Stimulated activated CD4-positive, alpha-beta T cell treated with anti-CD3 and anti-CD28 coated beads, Interleukin-2, amount 100 ng/mL, for 4 hours (primary cell): ENCODE measurements at places on chromosomes 7 and 10.
A peak's percentile ranks its signal among the peaks of the same experiment; 100 is the strongest.

DNA sequence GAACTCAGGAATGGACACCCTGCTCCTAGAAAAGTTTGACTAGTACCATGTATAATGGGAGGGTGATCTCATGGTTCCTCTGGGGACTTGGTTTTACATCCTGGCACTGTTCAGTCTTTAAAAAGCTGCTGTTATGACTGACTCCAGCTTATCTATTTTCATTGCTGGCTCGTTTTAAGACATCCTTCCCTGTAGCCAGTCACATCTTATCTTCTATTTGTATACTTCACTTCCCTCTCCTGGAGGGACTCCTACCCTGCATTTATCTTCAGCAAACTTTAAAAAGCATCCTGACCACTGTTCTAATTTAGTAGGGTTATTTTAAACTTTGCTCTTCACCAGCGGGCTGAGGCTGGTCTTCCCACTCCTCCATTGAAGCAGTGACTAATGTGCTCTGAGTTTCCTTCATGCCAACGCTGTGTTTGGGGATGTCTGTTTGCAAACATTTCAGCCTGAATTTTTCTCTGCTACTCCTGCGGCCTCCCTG lies 72.9 kb upstream of the ARMC3 start:
- no peak for DNase-seq

DNA sequence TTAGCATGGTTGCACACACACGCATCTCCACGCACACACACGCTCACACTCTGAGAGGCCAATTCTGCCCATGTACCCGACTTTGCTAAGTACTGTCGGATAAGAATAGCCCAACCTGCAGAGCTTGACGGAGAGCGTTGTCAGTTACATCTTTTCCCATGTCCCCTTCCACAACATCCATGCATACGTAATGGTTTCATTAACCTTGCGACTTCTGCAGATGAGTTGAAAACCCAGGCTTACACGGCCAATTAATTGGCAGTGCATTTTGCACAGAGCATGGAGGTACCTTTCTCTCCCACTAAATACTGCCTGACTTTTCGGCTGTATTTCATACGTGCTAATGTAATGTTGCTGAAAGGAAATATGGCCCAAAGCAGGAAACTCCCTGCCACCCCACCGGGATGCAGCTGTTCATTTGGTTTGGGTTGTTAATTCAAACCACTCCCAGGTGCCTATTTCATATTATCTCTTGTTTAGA lies 291.2 kb upstream of the HABP2 start:
- DNase-seq, result no peak

DNA sequence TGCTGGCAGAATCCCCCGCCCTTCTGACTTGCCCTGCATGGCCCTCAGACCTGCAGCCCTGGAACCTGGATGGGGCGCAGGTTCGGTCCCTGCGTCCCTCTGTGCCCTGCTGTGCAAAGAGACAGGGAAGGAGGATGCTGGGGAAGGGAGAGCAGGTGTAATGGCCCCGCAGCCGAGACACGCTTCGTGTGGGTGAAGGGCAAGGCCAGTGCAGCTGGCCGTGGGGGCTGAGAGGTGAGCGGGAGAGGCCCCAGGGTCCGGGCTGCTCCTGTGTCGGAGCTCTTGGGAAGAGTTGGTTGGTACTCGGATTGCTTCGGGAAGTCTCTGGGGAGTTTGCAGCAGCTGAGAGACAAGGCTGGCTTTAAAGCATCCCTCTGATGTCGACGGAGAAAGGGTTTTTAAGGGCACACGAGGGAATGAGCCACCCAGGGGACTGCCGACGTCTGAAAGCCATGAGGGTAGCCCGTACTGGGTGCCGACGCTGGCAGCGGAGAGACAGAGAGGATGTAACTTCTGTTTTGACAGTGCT lies 6.5 kb downstream of the ELFN1 start:
- DNase-seq, result no peak

DNA sequence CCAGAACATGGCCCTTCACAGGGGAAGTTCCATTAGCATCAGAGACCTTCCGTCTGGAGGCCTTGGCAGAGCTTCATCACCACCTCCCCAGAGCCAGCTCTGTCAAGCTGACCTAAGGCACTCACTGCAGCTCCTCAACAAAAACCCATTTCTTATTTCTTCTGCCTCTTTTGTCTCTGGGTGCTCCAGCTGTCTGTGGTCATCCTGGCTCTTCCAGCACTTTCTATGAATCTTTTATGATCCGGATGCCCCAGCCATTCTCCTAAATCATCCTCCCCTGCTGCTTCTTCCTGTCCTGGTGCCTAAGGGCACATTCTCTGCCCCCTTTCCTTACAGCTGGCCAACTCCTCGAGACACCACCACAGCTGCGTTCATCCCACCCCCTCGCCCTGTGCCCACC lies 171.7 kb upstream of the INSYN2A start:
- DNase-seq, result no peak

GRCh38 chr7:22111661-22112060 lies 166.0 kb upstream of the CDCA7L start:
- no peak for DNase-seq

GRCh38 chr10:86264481-86265231 lies 101.9 kb downstream of the GRID1 start:
- DNase-seq, result no peak

DNA sequence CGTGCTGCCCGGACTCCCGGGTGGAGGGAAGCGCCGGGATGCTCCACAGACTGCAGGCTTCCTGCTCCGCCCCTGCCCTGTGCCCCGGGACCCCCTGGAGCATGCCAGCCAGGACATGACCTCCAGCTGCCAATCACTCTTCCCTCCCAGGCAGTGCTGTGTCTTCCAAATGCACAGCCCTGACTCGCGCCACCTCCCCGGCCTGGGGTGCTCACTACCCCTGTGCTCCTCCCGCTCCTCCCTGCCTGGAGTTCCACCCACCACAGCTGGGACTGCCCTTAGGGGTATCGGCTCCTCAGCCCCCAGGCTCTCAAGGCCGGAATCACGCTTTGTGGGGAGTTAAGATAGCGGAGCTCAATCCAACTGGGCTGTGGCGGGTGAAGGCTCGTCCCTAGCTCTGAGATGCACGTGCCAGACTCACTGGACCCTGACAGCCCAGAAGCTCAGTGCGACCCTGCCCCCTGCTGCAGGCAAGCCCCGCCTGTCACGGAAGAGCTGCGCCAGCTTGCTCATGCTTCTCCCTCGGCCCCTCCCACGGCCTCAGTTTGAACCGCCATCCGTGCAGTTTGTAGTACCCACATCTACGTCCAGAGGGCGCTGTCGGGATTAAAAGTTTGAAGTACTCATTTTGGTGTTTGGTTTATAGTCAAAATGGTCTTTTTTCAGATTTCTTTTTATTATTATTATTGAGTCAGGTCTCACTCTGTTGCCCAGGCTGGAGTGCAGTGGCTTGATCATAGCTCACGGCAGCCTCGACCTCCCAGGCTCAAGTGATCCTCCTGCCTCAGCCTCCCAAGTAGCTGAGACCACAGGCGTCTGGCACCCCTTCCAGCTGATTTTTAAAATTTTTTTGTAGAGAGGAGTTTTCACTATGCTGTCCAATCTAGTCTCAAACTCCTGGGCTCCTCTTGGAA lies 142.5 kb upstream of the TCERG1L start:
- DNase-seq, result peak; percentile 32

DNA sequence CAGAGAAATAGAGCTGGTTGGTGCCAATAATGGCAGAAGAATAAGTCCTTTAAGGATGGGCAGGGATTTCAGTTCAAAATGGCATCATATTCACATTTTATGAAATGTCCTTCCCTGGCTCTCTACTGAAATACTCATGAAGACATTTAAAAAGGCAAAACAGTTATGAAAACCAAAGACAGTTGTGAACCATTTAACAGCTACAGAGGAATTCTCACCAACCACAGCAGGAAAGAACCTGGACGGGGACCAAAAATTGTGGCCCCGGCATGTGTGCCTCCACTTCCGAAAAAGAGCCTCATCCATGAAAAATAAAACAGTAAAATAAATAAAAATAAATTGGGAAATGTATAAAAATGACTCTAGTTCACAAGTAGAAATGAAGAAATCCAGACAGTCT lies 539.5 kb downstream of the SUGCT start:
- DNase-seq, result no peak

GRCh38 chr7:3399858-3400257 lies 98.8 kb downstream of the SDK1 start:
- DNase-seq, result no peak

DNA sequence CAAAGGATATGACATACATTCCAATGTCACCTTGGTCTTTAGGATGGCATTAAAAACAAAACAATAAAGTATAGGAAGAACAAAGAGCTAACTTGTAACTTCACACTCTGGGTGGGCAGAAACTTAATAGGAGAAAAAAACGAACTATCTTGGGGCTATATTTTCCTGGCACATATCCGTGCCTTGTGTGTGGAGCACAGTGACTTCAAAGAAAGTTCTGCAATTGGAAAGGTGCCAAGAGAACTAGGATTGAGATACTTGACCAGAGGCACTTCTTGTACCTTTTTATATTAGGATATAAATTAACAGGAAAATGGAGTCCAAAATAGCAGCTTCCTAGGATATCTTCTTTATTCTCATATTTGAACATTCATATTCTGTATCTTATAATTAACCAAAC lies 148.4 kb downstream of the SEMA3D start:
- no peak for DNase-seq

- DNase-seq, result no peak
Observed at GRCh38 chr10:7605565-7606295, 61.0 kb downstream of the ITIH5 start.

GRCh38 chr10:19819419-19820033 lies 3.3 kb downstream of the PLXDC2 start:
- DNase-seq, result no peak

- no peak for DNase-seq
Observed at GRCh38 chr10:67969875-67970274, 85.4 kb downstream of the SIRT1 start.

- no peak for DNase-seq
Observed at GRCh38 chr10:124977648-124978375, 35.9 kb downstream of the ZRANB1 start.

GRCh38 chr7:129889133-129889844 lies 63.5 kb downstream of the UBE2H start:
- no peak for DNase-seq

GRCh38 chr10:112752288-112752687 lies 197.8 kb upstream of the TCF7L2 start:
- no peak for DNase-seq

DNA sequence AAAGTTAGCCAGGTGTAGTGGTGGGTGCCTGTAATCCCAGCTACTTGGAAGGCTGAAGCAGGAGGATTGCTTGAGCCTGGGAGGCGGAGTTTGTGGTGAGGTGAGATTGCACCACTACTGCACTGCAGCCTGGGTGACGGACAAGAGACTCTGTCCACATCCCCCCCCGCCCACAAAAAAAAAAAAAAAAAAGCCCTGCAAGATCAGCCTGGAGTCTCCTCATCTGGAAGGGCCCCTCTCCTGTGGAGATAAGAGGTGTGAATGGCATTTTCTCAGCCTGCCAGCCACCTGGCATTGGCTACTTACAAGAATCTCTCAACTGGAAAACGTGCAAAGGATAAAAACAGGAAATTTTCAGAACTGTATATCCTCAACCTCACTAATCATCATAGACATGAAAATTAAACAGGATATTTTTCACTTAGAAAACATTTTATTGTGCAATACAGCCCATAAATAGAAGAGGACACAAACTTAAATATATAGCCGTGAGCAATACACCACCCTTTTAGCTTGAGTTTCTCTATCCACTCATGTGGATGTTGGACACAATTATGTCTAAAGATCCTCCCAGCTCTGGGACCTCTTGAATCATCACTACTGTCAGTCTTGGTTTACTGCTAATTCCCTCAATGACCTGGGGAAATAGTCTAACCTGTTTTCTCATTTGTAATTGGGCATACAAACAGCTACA lies 11.3 kb upstream of the TSPAN15 start:
- no peak for DNase-seq

- DNase-seq, result no peak
Observed at GRCh38 chr7:1940863-1941262, 270.8 kb downstream of the ELFN1 start.

DNA sequence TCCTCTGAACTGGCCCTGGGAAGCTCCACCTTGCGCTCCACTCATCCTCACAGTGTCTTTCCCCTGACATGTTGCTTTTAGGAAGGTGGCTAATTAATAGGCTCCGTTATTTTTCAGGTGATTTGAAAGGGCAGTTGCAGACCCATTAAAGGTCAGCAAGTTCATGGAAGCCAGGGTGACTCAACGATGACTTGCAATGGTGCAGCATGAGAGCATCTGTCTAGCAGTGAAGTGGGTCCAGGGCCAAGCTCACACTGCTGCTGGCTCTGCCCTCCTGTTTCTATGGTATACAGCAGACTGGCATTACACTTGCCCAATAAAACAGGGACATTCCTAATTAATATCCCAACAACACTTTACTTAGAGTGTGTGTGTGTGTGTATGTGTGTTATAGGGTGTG lies 68.8 kb upstream of the WDR11 start:
- no peak for DNase-seq
